GM12891 (cell line): ENCODE measurements at places on chromosomes 6 and 20.

GRCh38 chr6:35085359-35086281 is 55.5 kb downstream of the TCP11 start:
- peak; percentile 5 for DNase-seq

- no peak for DNase-seq
Measured at GRCh38 chr20:51360451-51361201, 181.9 kb downstream of the NFATC2 start.

DNA sequence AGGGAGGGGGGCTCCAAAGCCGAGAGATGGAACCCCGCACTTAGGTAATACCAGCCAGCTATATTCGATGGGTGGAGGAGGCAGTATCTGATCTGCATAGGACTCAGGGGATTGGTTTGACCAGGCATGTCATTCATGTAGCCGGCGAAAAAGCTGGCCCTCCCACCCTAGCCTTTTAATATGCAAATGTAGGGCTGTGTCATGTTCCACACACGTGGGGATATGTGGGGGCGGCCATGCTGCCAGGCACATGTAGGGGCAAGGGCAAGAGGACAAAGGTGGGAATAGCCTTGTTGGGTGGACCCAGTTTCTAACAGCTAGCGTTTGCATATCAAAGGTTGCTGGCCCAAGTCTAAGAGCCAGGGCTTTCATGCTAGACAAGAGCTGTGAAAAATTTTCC is 39.1 kb upstream of the DDR1 start:
- no peak for DNase-seq

GRCh38 chr6:45791211-45792168 is 224.2 kb downstream of the CLIC5 start:
- DNase-seq = no peak

DNA sequence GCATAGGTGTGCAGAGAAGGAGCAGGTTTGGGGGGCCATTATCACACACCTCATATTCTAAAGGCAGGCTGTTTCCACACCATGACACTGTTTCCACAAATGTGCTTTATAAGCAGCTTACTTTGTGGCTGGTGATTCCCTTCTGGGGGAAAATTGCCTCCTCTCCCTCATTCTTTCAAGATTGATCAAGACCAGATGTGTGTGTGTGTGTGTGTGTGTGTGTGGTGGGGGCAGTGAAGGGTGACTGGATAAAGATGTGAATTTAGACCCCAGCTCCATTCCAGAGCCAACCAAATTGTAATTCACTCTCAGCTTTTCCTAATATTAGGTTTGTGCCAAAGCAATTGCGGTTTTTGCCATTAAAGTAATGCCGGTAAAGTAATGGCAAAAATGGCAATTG is 45.6 kb downstream of the EDN3 start:
- DNase-seq = no peak

DNA sequence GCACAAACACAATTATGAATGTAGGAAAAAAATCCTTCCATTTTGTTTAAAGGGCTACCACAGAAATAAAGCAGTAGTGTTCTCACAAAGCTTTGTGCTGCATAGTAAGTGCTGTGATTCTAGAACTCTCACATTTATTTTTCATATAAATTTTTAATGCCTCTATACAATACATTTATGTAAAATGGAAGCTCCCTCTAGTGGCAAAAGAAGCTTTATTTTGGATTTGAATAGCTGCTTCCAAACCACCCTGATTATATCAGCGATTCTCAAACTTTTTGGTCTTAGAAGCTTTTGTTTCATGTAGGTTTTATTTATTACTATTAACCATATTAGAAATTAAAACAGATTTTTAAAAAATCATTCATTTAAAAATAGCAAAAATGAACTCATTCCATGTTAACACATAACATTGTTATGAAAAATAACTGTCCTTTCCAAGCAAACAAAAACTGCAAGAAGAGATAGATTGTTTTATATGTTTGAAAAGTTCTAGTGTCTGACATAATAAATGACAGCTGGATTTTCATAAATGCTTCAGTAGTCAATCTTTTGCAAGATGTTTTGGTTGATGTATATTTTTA is 38.4 kb downstream of the HS3ST5 start:
- no peak for DNase-seq

- DNase-seq = no peak
Measured at GRCh38 chr20:49496553-49497397, 14.3 kb upstream of the KCNB1 start.

GRCh38 chr6:161549977-161550655 is 276.3 kb upstream of the AGPAT4 start:
- DNase-seq = no peak

GRCh38 chr20:48684501-48685041 is 143.2 kb downstream of the PREX1 start:
- no peak for DNase-seq

DNA sequence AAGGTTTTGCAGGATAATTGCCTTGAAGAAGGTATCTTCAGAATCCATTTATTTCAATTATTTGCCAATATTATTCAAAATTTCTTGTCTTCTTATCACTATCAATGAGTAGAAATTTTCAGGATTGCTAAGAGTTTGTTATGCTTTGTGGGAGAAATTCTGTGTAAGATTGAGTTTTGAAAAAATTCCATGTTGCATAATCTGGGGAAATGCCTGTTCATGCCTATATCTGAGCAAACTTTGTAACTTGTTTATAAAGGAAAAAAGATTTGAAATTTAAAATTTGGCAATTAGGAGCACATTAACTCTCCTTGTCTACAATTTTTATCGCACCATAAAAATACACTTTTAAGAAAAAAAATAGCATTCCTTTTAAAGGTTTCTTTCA is 39.8 kb upstream of the EDN1 start:
- no peak for DNase-seq

DNA sequence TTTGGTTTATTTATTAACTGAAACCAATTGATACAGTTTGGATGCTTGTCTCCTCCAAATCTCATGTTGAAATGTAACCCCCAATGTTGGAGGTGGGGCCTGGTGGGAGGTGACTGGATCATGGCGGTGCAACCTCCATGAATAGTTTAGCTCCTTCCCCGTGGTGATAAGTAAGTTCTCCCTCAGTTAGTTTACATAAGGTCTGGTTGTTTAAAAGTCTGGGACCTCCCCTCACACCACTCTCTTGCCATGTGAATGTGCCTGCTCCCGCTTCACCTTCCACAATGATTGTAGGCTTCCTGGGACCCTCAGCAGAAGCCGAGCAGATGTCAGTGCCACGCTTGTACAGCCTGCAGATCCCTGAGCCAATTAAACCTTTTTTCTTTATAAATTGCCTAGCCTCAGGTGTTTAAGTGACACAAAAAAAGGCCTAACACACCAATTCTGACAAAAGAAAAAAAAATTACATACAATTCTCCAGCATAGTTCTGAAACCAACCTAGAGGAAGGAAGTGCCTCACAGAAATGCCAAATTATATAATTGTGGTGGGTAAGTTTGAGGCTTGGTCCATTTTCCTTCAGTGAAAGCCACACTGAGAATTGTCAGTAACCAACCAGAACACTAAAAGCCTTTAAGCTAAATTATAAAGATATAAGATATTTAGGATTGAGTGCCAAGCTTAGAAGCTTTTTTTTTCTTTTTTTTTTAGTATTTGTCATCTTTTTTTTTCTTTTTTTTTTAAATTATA is 15.0 kb downstream of the MAP7 start:
- DNase-seq = no peak

GRCh38 chr6:115899730-115900282 is 160.9 kb downstream of the FRK start:
- no peak for DNase-seq

DNA sequence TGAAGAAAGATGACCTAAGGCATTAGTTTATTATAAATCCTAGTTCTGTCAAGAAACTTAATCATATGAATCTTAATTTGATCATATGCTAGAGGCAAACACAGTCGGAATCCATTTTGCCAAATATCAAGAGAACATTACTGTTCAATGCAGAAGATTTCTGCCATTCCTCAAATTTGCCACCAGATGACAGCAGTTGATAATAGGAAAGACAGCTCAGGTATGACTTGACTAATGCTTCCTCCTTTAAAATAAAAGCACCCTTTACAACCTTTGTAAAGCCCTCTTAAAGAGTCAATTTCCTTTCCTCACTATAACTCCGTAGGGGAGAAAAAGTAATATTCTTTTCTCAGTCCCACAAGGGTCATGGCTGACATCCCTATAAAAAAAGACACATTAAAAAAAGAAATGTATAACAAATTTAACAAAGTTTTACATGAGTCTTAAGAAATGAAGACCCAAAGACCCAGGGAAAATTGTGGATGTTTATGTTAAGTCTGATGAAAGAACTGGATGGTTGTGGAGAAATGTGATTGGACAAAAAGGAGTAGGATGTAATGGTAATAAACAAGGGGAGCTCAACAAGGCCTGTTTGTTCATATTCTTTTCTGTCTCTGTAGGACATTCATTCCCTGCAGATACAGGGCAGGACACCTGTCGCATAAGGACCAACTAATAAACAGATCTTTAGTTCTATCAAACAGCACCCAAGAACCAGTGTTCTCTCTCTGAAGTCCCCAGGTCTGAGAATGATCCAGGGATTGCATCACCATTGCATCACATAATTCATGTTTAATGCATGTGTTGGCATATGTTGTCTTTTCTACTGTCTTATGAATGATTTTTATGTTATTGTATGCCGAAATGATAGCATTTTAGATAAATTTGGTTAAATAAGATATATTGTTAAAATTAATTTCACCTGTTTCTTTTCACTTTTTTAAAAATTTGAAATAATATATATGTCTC is 23.0 kb upstream of the IL17A start:
- DNase-seq = no peak

- DNase-seq = no peak
Measured at GRCh38 chr6:133251688-133252087, 10.5 kb downstream of the EYA4 start.
